ENCODE measurements at places on chromosomes 2 and 18. TPM values are rescaled to one million over a fixed set of nuclear protein-coding genes. Genes with fewer than 3 reads are reported as not detected.

The MYO3B gene
- not detected for total RNA-seq

The ZAP70 gene
- total RNA-seq = not detected

The ANO7 gene
- total RNA-seq = 0.36 TPM

The DNAJC27 gene
- 2.0 TPM for total RNA-seq

The ST6GAL2 gene
- total RNA-seq = not detected

The IL18R1 gene
- total RNA-seq = 0.18 TPM

The SERPINB12 gene
- not detected for total RNA-seq

The SPRED2 gene
- total RNA-seq = 4.8 TPM

The RNPEPL1 gene
- 3.9 TPM for total RNA-seq
